ENCODE measurements at places on chromosomes 5 and 9. TPM values are rescaled to one million over a fixed set of nuclear protein-coding genes. Genes with fewer than 3 reads are reported as not detected.

GRCh38 chr5:132751444-132751843 is 4.2 kb downstream of the CCNI2 start:
- DNase-seq, result no peak

GRCh38 chr9:114220061-114220541 is 64.8 kb downstream of the COL27A1 start:
- DNase-seq, result no peak

DNA sequence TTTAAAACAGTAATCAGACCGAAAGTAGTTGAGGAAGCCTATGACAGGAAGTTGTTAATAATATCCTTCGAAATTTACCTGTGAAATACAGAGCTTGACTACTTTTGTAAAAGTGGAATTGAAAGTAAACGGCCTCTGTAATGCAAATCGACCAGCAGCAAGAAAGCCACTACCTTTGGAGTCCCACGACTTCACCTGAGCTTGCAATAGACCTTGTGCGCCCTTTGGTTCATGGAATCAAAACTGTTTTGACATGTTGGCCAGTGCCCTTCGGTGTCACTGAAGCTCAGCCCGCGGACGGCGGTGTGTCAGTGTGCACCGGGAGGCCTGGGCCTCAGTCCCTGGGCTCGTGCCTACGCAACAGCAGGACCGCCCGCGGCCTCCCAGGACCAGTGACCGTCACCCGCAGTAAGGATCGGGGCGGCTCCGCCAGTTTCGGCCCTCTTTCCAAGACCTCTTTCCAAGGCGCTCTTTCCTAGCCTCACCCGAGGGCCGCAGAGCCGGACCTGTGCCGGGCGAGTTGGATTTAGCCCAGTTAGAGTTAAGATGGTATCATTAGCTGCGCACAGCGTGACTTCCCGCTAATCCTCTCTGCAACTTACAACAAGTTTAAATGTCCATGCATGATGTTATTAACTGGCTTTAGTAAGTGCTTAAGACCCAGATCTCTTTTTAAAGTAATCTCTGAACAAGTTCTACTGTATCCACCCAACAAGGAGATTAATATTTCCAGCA is 223.3 kb downstream of the MEF2C start:
- no peak for DNase-seq

DNA sequence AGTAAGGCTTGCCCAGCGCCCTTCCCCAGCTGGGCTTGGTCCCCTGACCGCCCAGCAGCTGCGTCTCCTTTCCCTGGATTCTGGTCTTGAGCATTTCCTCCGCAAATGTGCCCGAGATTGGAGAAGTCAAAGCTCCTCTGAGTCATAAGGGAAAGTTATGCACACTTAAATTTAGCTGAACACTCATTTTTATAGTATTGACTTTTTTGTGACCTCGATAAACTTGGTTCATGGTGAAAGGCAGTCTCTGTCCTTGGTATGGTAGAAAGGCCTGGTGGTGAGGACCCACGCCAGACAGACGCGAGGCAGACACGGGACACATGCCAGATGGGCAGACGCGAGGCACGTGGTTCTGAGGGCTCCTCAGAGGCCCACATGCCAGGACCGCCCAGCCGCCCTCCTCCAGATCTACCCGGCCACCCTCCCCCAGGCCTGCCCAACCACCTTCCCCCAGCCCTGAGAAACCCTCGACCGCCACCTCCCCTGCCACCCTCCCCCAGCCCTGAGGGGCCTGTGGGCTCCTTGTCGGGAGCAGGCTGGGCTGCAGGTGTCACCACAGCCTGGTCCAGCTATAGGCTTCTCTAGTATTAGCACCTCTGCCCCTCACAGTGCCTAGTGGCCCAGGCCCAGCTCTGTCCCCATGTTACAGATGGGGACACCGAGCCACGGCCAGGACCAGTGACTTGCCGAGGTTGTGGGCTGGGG is 60.9 kb upstream of the CACNA1B start:
- no peak for DNase-seq

Gene INSL6
- total RNA-seq, result not detected

GRCh38 chr5:15995341-15996052 is 184.1 kb downstream of the MARCHF11 start:
- peak; percentile 34 for DNase-seq

Gene TXNDC8
- not detected for total RNA-seq
